Activated CD4-positive, alpha-beta T cell treated with anti-CD3 and anti-CD28 coated beads for 4 hours (primary cell): ENCODE measurements at places on chromosomes 2 and 18.

- no peak for DNase-seq
Observed at GRCh38 chr2:110840508-110840907, 108.1 kb downstream of the ACOXL start.

DNA sequence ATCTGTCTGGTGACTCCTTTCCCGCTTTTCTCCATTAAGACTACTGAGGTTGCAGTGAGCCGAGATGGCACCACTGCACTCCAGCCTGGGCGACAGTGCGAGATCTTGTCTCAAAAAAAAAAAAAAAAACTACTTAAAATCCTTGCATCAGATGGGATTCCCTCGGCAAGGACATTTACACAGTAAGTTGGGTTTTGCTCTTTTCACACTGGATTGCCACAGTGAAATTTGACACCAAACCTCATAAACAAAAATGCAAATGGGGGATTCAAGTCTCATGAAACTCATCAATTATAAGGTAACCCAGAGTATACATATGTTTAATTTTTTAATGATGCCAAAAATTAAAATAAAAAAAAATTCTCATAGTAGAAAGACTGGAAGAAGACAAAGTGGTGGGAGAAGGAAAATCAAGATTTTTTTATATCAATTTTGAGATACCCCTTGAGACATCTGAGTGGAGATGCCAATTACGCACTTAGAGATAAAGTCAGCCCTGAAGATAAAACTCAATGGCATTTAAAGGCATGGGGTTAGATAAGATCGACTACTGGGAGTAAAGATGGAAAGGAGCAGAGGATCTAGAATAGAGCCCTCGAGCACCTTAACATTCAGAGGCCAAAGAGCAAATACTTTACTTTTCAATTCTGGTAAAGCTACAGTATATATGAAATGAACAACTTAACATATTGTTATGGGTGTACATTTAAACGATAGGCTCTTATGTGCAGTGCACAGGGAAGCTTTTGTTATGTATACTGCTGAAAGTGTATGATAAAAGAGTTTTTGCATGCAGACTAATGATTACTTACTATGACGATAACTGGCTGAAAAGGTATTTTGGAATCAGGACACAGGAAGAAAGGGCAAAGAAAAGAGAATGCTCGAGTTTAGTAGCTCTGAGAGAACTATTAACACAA is 37.6 kb downstream of the CHMP3 start:
- DNase-seq: no peak

DNA sequence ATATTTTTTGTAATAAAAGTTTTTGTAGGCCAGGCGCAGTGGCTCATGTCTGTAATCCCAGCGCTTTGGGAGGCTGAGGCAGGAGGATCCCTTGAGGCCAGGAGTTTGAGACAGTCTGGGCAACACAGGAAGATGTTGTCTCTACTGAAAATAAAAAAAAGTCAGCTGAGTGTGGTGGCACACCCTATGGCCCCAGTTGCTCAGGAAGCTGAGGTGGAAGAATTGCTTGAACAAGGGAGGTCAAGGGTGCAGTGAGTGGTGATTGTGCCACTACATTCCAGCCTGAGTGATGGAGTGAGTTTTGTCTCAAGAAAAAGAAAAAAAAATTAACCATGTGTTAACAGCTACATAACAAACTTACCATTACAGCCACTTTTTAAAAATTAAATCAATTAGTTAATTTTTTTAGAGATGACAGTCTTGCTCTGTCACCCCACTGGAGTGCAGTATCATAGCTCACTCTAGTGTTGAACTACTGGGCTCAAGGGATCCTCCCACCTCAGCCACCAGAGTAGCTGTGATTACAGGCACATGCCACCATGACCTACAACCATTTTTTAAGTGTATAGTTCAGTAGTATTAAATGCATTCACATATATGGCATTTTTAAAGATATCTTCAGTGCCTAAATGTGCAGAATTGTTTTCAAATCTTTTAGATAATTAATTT is 67.2 kb upstream of the ACYP2 start:
- DNase-seq: no peak

DNA sequence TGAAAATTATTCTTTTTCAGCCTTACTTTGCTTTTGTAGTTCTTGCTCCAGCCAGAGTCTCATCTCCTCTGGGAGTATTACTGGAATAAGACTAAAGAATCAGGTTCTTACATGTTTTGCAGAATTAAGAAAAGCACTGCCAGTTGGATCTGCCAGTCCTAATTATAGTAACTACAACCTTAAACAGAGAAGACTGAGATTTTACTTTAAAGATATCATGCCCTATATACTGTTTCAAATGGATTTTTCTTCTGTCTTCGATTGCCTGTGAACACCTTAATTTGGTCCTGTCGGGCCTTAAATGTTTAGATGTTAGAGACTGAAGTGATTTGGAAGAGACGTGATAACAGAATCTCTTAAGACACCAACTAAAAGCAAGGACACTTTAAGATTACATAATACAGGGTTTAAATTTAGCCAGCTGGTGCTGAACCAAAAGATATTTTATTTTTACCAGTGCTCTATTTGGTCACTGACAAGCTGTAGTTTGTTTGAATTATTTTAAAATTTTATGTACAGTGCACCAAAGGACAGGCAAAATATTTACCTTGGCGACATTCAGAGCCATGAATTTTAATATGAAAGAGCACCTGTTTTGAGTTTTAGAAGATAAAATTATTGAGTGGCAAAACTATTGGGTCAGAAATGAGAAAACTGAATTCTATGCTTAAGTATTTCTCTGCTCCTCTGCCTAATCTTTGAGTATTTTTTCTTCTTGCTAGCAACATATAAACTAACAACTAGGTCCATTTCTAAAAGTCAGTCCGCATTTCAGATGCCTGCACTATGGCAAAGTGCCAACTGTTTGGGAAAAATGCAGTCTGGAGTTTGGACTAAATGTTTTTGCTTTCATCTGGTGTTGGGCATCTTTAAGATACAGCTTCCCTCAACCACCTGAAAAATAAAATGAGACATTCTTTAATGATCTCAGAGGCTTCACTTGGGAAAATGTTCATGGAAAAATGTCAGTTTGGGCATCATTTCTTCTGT is 300.0 kb downstream of the XIRP2 start:
- no peak for DNase-seq
